ENCODE measurements at places on chromosomes 13 and 19. TPM values are rescaled to one million over a fixed set of nuclear protein-coding genes. Genes with fewer than 3 reads are reported as not detected.

DNA sequence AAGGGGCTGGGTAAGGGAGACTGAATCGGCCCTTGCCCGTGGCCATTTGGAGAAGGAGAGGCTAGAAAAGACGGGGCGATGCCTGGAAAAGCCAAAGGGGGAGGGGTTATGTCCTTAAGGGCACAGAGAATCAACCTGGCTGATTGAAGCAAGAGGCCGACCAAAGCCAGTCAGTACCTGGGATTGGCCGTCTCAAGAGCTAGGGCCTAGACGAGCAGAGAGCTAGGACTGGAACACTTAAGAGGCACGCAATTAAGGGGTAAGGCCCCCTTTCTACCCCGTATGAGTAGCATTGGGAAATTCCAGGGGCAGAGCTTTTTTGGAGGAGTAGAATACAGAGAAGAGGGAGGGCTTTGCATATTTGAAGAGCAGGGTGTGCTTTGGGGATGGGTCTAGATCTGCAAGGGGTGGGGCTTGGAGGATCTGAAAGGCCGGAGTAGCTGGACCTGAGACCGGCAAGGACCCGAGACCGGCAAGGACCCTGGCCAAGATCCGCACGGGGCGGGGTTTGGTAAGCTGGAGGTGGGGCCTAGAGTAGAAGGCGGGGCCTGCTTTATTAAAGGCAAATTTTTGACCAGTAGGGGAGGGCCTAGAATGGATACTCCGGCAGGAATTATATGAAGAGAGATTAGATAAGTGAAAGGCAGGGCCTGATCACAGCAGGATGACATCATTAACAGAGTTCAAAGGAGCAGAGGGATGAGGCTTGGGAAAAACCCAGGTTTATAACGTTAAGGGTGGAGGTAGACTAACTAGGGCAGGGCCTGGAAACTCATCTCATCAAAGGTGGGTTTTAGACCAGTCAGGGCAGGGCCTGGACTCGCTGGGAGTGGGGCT, 10.7 kb upstream of the CACNG6 start:
- peaks cover 58% of the 10 kb centered on the region for H3K27me3 ChIP-seq
- peaks cover 22% of the 10 kb centered on the region for H3K4me1 ChIP-seq
- H3K27ac ChIP-seq = no peak overlapping the region
- peak overlapping the region; percentile 66 for H3K4me3 ChIP-seq
- DNase-seq = no peak
- peaks cover 13% of the 10 kb centered on the region for H3K36me3 ChIP-seq

DNA sequence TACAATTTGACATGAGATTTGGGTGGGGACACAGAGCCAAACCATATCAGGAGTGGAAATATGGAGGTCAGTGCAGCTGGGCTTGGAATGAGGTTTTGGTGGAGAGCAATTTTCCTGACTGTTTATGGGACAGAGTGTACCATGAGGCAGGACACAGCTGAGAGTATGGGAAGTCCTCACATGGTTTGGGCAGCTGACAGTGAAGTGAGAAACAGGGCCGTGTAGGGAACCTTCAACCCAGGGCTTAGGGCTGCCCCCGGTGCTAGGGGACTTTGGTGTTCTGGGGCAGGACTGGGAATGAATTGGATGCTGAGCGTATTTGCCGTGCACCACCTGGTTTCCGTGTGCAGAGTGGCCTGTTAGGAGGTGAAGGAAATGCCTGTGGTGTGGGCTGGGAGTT, 6.1 kb downstream of the ZNF548 start:
- DNase-seq = no peak
- H3K36me3 ChIP-seq = peaks cover 97% of the 10 kb centered on the region
- H3K4me1 ChIP-seq = peaks cover 11% of the 10 kb centered on the region
- no peak overlapping the region for H3K4me3 ChIP-seq

Gene ZNF296
- total RNA-seq = 6.3 TPM

Gene BICRA
- total RNA-seq = 10.2 TPM

DNA sequence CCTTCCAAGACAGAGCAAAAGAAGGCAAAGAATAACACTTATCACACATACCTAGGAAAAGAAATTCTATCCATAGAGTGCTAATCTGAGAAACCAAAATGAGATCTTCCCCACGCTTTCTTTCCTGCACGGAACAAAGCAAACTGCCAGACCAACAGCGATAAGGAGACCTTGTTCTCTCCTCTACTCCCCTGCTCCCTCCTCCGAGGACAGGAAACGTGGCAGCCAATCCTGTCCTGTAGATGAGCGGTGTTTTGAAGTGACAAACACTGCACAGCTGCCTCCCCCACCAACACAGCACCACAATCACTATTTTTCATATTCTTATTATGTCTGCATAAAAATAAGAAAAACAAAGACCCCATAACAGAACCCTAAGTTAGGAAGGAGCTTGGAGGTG, 113.9 kb upstream of the IRS2 start:
- H3K4me1 ChIP-seq = no peaks in the 10 kb centered on the region
- no peak overlapping the region for H3K27ac ChIP-seq
- DNase-seq = no peak
- H3K27me3 ChIP-seq = peaks cover 14% of the 10 kb centered on the region
- H3K36me3 ChIP-seq = no peaks in the 10 kb centered on the region

- no peaks in the 10 kb centered on the region for H3K36me3 ChIP-seq
- H3K27me3 ChIP-seq = peaks cover 6% of the 10 kb centered on the region
- no peak overlapping the region for H3K27ac ChIP-seq
- peaks cover 15% of the 10 kb centered on the region for H3K4me1 ChIP-seq
- peak overlapping the region; percentile 66 for H3K4me3 ChIP-seq
- DNase-seq = peak; percentile 89
Measured at GRCh38 chr19:8050274-8051096, 2.1 kb upstream of the CCL25 start.

Gene TFDP1
- 250 TPM for total RNA-seq

DNA sequence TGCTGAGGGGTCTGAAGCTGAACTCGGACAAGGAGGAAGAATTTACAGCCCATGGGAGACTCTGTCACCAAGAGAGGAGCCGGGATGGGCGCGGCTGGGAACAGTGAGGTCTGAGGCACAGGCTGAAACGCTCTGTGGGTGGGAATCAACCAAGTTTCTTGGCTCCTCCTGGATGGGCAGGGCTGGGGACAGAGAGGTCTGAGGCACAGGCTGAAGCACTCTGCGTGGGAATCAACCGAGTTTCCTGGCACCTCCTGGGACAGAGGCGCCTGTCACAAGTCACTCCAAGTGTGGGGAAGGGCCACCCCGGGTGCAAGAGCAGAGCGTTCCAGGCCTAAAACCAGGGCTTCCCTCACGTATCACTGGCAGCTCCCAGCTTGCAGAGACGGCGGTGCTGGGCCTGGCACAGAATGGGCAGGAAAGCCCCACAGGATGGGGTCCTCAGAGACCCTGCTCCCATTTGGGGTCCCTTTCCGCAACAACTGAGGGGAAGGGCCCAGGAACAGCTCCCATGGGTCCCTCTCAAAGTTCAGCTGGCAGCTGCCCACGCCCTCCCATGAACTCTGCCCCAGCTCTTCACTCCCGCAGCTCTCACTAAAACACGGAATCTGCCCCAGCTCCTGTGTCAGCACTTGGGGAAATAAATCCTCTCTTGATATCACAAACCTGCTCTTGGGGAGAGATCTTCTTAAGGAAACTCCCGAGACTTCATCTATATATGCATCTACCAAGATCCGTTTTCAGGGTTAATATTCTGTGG, 18.5 kb downstream of the AP3D1 start:
- peaks cover 13% of the 10 kb centered on the region for H3K36me3 ChIP-seq
- H3K4me3 ChIP-seq = no peak overlapping the region
- H3K27ac ChIP-seq = no peak overlapping the region
- no peak for DNase-seq
- H3K27me3 ChIP-seq = no peaks in the 10 kb centered on the region
- H3K4me1 ChIP-seq = no peaks in the 10 kb centered on the region

DNA sequence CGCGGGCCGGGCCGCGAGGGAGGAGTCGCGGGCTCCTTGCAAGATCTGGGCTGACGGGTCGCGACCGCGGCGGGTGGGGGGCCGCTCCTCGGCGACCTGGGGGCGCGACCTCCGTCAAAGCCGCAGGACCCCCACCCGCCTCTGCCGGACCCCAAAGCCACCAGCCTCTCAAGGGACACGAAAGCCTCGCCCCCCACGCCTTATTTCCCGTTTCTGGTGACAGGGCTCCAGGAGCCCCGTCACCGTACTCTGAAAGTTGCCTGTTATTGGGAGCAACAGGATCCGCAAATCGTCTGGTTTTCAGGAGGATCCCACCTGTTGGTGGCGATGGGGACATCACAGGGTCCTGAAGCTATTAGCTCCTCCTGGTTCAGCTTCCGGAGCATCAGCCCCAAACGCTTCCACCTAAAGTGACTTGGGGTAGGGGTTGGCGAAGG, 530 bp downstream of the MAU2 start:
- no peaks in the 10 kb centered on the region for H3K27me3 ChIP-seq

Gene OR7D2
- total RNA-seq = not detected

Gene RASL11A
- total RNA-seq = 3.0 TPM

- peaks cover 49% of the 10 kb centered on the region for H3K27me3 ChIP-seq
- H3K27ac ChIP-seq = no peak overlapping the region
- H3K36me3 ChIP-seq = peaks cover 7% of the 10 kb centered on the region
Measured at GRCh38 chr19:48493718-48494401, 17.8 kb downstream of the LMTK3 start.
